ENCODE measurements at places on chromosomes 11 and 22.

DNA sequence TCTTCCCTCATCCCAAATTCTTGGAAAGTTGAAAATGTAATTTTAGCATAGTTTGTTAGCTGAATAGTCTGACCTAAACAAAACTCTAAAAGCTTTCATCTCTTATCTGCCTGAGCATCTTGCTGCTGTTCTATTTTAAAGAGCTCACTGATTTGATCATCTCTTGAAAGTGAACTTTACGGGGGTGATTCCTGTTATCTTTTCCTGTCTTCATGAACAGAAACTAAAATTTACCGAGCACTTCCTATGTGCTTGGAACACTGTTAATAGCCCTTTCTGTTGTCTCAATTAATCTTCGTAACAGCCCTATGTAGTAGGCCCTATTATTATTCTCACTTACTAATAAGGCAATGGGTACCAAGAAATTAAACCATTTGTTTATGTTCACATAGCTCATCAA, 12.3 kb downstream of the AMOTL1 start:
- no peak for DNase-seq

GRCh38 chr22:22753526-22754267, 109.3 kb downstream of the GGTLC2 start:
- peak; percentile 38 for DNase-seq

GRCh38 chr22:41934284-41935014, 7.8 kb upstream of the TNFRSF13C start:
- DNase-seq, result no peak

DNA sequence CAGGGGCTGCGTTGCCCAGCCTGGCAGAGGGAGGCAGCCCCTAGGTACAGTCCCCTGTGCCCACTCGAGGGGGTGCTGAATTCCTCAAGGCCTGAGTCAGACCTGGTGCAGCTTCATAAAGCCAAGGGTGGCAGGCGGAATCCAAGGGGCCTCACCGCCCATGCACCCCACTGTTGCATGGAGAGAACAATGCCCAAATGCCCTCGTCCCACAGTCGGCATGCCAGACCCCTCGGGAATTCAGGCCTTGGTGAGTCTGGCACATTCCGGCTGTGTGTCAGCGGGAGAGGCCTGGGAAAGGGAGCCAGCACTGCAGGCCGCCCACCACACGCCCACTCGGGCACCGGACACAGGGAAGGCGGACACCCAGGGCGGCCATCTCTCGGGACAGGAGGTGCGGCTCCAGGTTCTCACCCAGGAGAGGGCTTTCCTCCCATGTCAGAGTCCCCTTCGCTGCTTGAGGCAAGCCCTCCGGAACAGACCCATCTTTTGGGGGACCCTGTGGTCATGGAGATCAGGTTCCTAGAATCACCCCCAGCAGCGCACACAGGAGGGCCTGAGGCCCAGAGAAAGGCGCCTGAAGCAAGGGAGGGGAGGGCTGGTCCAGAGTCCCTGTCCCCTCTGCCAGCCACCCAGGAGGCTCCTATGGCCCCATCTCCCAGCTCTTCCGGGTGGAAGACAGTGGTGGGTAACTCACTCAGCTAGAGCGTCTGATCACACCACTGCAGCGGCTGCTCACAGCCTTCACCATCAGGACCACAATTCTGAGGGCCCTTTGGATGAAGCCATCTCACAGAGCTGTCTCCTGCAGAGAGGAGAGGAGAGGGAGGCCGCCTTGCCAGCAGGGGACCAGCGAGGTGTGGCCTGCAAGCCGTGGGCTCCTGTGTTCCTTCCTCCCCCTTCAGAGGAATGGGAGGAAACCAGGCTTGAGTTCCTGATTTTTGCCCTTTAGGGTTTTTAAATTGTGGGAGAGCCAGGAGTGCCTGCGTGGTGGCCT, 31.6 kb upstream of the KCNQ1OT1 start:
- no peak for DNase-seq

GRCh38 chr11:133277886-133278285, 254.4 kb downstream of the OPCML start:
- no peak for DNase-seq

- DNase-seq, result no peak
These were observed 2000.4 kb upstream of the RAG2 start for GRCh38 chr11:38598418-38598817.

DNA sequence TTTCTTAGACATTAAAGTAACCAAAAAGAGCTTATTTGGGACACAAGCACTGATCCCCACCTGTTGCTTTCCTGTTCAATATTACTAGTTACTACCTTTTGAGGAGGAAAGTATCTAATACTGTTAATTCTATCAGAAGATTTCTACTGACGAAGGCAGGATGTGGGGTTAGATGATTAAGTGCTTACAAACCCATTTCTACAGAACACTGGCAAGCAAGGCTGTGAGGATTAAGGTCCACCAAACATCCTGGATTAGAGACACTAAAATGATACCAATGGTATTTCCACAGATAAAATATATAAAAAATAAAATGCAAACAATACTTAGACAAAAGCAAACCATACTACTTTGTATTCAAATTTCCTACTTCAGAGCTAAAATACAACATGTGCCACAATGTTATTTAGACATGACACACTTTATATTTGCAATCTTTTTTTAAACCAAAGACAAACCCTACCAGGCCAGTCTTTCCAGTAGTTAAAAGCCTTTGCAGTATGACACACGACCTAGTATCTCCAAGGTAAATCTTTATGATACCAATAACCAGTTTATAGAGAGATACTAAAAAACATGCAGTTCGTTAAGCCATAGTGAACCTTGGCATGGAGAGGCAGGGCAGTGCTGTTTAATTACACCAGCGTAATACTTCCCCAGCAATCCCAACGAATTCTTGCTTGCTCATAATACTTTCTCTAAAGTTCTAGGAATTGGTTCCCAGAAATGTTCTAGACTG, 71.2 kb upstream of the TP53AIP1 start:
- DNase-seq, result no peak

GRCh38 chr11:2689651-2690575, 9.9 kb downstream of the KCNQ1OT1 start:
- DNase-seq, result no peak

DNA sequence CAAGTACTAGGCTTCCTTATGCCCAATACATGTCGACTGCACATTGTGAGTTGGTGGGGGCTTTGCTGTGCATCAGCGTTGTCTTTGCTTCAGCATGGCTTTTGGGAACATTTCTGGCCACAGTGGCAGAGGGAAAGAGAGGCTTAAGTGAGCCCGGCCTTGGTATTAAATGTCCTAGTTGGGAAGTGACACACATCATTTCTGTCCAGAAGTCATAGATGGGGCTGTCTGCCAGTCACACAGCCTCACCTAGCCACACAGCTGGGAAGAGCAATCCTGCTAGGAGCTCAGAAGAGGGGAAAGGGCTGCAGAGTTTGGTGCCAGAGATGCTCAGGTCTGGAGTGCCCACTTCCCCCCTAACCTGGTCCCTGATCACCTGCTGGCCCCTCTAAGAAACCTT, 27.6 kb downstream of the TREH start:
- no peak for DNase-seq

- DNase-seq, result no peak
These were observed 104.9 kb downstream of the KCNC1 start for GRCh38 chr11:17839450-17839849.

DNA sequence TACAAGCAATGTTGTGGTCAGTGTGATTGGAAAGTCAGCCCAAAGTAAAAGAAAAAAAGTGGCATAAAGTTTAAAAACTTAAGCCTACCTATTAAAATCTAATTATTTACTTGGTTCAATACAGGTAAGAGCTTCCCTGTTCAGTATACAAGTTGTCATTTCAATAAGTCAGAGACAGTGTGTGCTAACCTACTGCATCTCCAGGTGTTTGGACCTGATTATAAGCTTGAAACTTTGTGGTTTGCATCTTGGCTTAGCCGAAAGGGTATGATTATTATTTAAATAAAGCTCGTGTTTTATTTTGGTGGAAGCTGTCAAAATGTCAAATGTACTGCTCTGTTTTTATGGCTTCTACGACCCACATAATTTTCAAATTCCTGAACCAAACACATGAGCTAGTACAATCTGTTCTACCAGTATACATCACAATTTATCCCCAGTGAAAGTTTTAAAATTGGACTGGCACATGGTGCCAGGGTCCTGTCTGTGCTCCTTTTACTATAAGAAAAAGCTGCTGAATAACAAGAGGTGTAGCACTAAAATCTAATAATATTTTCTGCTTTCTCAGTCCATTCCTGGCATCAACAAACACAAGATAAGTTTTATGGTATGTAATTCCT, 103.9 kb upstream of the ANO3 start:
- DNase-seq, result no peak

- DNase-seq, result no peak
These were observed 15.1 kb upstream of the BLID start for GRCh38 chr11:122131126-122131525.

DNA sequence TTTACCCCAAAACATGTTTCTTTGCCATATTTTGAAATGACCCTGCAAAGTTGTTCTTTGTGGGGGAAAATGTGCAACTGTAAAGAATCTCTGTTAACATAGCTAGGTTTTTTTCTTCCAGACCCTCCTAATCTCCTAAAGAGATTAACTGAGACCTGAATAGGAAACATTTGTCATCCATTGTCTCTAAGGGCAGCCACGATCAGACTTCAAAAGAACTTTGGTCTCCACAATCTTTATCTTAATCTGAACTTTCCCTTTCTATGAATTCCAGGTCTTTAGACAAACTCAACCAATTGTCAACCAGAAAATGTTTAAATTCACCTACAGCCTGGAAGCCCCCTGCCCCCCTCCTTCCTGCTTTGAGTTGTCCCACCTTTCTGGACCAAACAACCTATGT, 4.6 kb upstream of the LGALS12 start:
- DNase-seq, result no peak

DNA sequence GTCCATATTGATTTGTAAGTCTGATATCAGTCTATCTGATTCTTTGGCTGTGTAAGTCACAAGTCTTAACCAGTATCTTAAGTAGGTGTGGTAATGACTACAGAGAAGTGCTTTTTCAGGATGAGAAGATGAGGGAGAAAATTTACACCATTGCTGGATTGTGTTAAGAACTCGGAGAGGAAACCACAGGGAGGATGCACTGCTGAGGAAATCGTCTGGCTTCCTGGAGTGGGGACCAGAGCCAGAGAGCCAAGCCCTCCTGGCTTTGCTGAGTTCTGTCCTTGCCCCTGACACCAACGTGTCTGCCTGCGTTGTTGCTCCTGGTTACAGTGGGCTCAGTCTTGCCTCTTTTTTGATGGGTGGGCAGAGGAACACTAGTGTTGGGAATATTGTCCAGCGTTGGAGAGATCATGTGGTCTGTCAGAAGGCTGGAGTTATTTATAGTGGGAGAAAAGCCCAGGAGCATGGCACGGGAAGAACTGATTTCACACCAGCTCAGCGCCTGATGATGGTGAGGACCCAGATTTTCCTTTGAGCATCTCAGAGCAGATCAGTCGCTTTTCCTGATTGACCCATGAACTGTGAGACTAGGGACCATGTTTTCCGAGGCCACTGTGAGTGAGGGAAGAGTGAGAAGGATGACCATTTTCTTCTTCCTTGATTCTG, 29.6 kb downstream of the MARK2 start:
- DNase-seq, result no peak

- DNase-seq, result peak; percentile 77
These were observed at the start of gene TMEM184B for GRCh38 chr22:38272373-38273134. TSS of gene TMEM184B (minus strand) at chr22:38273010. CDS start at chr22:38247961, 25,049 bp downstream.

DNA sequence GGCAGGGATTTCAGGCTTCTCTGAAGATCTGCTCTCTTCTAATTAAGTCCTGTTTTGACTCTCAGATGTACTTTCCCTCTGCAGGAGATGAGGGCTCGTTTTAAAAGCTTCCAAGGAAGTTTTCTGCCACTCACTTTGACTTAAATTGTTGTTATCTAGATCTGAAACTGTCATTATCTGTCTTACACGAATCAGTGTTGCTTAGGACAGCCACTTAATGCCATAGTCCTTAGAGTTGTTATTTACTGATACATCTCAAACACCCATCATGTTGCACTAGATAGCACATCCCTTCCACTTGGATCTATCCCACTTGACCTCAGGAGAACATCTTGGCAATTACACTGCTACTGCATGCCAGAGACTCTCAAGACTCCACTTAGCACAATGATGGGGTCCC, 86.9 kb upstream of the FAT3 start:
- DNase-seq, result no peak

DNA sequence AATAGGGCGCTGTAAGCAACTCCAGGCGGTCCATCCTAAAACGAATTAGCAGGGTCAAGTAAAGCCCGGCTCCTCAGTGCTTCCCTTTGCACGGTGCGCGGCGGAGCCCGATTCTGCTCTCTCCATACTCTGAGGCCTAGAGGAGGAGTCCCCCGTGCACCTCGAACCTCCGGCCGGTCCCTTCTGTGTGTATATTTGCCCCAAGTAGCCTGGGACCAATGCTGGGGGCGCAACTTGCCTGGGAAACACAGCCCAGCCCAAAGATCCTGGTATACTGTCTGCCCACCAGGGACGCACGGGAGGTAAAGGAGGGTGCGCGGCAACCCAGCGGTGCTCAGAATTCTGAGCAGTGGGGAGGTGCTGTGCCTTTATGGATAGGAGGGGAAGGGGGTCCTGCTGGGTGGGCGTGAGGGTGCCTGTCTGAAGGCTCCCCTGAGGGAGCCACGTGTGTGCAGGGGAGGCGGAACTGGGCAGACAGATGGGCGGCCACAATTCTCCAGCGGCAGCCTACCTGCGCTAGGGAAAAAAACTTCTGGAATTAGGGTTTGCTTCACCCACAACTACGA, 4.8 kb upstream of the TBX1 start:
- no peak for DNase-seq

GRCh38 chr11:107819361-107820014, 39.1 kb downstream of the SLC35F2 start:
- no peak for DNase-seq

GRCh38 chr11:18012122-18012905, 533 bp downstream of the SERGEF start:
- no peak for DNase-seq

DNA sequence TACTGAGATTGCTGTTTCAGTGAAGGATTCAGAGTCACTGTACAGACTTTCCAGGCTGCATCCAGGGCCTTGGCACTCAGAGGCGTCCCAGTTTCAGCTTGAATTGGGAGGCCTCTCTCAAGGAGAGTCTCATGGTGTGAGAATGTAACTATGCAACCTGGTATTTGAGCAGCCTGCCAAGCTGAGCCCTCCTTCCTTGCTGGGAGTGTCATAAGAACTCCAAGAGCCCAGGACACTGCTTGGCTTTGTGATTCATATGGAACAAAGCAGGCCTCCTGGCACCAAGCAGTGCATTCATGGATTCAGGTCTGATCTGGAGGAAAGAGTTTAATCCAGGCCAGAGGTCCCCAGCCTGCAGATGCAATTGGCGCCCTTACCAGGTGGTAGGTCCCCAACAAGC, 171.7 kb downstream of the DBX1 start:
- peak; percentile 18 for DNase-seq

GRCh38 chr22:49011379-49011768, 816.3 kb downstream of the BRD1 start:
- DNase-seq, result no peak

GRCh38 chr11:131423688-131424087, 53.3 kb downstream of the NTM start:
- no peak for DNase-seq

- DNase-seq, result no peak
These were observed 49.5 kb downstream of the GAB4 start for GRCh38 chr22:16958475-16958874.

GRCh38 chr11:131474947-131475346, 104.5 kb downstream of the NTM start:
- no peak for DNase-seq

GRCh38 chr22:21650280-21650679, 8.2 kb downstream of the SDF2L1 start:
- DNase-seq, result no peak

- no peak for DNase-seq
These were observed 6.6 kb downstream of the KLHL22 start for GRCh38 chr22:20488946-20489345.

- DNase-seq, result no peak
These were observed 77.3 kb downstream of the ARFGAP2 start for GRCh38 chr11:47099214-47099917.

GRCh38 chr11:76148231-76148630, 58.1 kb downstream of the WNT11 start:
- DNase-seq, result no peak
